ENCODE measurements at places on chromosomes 1 and 21. TPM values are rescaled to one million over a fixed set of nuclear protein-coding genes. Genes with fewer than 3 reads are reported as not detected.

The RAB3B gene
- total RNA-seq: 14.8 TPM

The ETS2 gene
- total RNA-seq: 64.7 TPM

The TMCC2 gene
- 2.8 TPM for total RNA-seq

The CD58 gene
- total RNA-seq: 17.5 TPM

The MTARC2 gene
- total RNA-seq: 8.0 TPM

Measured in pulmonary artery endothelial cell (primary cell).